ENCODE measurements at places on chromosomes 3 and 15.
A peak's percentile ranks its signal among the peaks of the same experiment; 100 is the strongest.

- no peak for DNase-seq
Measured at GRCh38 chr3:3101660-3102458, 8.3 kb downstream of the IL5RA start.

- no peak for DNase-seq
Measured at GRCh38 chr3:129608087-129608935, 1.8 kb upstream of the PLXND1 start.

DNA sequence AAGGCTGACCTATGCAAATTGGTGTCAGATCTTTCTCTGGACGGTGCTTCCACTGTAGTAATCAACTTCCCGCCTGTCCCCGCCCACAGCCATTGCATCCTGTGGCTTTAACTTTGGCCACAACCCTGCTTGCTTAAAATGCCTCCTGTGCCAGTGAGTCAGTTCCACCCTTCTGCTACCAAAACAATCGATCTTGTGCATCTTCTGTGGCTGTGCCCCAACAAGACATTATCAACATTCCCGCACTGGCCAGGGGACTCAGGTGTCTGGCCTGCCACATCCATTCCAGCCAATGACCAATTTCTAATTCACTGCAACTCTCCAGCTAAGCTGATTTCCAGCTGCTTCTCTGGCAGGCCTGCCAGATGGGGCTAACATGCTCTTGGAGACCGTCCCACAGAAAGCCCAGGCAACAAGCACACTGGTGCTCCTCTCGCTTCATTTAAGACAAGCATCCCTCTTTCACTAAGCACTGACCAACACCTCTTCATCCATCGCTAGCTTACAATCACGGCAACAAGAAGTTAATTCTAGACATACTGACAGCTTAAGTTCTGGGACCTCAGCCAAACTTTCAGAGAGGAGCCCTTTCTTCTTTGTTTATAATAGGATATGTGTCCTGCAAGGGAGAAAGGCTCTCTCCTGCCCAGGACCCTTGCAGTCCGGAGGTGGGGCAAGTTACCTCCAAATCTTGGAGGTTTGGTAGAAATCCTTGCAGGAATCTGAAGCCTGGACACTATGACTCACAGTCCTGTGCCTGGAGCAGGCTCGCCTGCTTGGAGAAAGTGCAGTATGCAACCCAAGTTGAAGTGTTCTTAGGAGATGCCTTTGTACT is 6.7 kb downstream of the CA12 start:
- DNase-seq: no peak

- DNase-seq: no peak
Measured at GRCh38 chr3:99627062-99627826, 11.2 kb upstream of the COL8A1 start.

DNA sequence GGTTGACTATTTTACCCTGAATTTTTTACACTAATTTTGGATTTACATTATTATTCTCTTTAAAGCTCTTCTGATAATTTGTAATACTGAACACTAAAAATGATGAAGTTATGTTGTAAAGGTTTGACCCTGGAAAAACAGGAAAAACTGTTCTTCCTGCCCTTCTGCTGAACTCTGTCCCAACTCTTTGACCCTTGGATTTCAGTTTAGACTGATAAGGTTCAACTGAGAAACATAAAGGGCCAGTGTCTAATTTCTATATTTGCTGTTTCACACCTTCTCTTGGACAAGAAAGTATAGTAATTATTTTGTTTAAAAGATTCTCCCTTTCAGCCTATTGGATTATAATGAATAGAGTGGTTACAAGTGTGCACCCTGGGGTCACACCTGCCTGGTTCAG is 12.8 kb upstream of the TMOD3 start:
- no peak for DNase-seq

GRCh38 chr3:112002096-112002971 is 3.6 kb downstream of the TAGLN3 start:
- DNase-seq: peak; percentile 28

- no peak for DNase-seq
Measured at GRCh38 chr3:15636028-15636709, 34.6 kb downstream of the BTD start.
